BJ (cell line): ENCODE measurements at places on chromosomes 4 and X. TPM values are rescaled to one million over a fixed set of nuclear protein-coding genes. Genes with fewer than 3 reads are reported as not detected.

SOWAHB gene
- 0.02 and 0.04 TPM in 2 replicates for polyA plus RNA-seq

FAM9B gene
- polyA plus RNA-seq: not detected in 2 replicates

SPARCL1 gene
- polyA plus RNA-seq: not detected in 2 replicates

GATA1 gene
- not detected in 2 replicates for polyA plus RNA-seq

SMIM43 gene
- 0.27 and 0.47 TPM in 2 replicates for polyA plus RNA-seq

NPY2R gene
- polyA plus RNA-seq: not detected in 2 replicates

NBDY gene
- 36.2 and 38.8 TPM in 2 replicates for polyA plus RNA-seq

NPNT gene
- polyA plus RNA-seq: not detected in 2 replicates

IL2RG gene
- 0.13 TPM in 1 of 2 replicates, not detected in the other for polyA plus RNA-seq

ARHGAP6 gene
- polyA plus RNA-seq: 1.0 and 1.3 TPM in 2 replicates

TCEAL7 gene
- 5.5 and 10.2 TPM in 2 replicates for polyA plus RNA-seq

PLAC1 gene
- 0.43 and 1.1 TPM in 2 replicates for polyA plus RNA-seq

KCNIP4 gene
- not detected in 2 replicates for polyA plus RNA-seq

CXCL13 gene
- not detected in 2 replicates for polyA plus RNA-seq

DRP2 gene
- 0.12 and 0.13 TPM in 2 replicates for polyA plus RNA-seq

CCDC120 gene
- 0.49 and 0.96 TPM in 2 replicates for polyA plus RNA-seq

NIPAL1 gene
- polyA plus RNA-seq: 0.60 and 1.0 TPM in 2 replicates

STBD1 gene
- 4.2 and 4.4 TPM in 2 replicates for polyA plus RNA-seq

EGFL6 gene
- not detected in 2 replicates for polyA plus RNA-seq

CENPVL2 gene
- not detected in 2 replicates for polyA plus RNA-seq

ADH1A gene
- polyA plus RNA-seq: not detected in 2 replicates

STARD8 gene
- polyA plus RNA-seq: 2.1 and 2.9 TPM in 2 replicates

ATP2B3 gene
- polyA plus RNA-seq: 0.02 TPM in 1 of 2 replicates, not detected in the other

HOPX gene
- not detected in 2 replicates for polyA plus RNA-seq

ARHGAP24 gene
- polyA plus RNA-seq: 17.7 and 21.9 TPM in 2 replicates

ADH1B gene
- polyA plus RNA-seq: 0.04 TPM in 2 replicates

TMEM156 gene
- 0.07 and 0.15 TPM in 2 replicates for polyA plus RNA-seq
